ENCODE measurements at places on chromosomes 12 and 14.

GRCh38 chr14:59510001-59510400 lies 25.7 kb downstream of the JKAMP start:
- H3K36me3 ChIP-seq = no peaks in the 10 kb centered on the region
- no peaks in the 10 kb centered on the region for H3K27me3 ChIP-seq
- H3K4me3 ChIP-seq = no peak overlapping the region
- DNase-seq = no peak
- no peaks in the 10 kb centered on the region for H3K4me1 ChIP-seq

DNA sequence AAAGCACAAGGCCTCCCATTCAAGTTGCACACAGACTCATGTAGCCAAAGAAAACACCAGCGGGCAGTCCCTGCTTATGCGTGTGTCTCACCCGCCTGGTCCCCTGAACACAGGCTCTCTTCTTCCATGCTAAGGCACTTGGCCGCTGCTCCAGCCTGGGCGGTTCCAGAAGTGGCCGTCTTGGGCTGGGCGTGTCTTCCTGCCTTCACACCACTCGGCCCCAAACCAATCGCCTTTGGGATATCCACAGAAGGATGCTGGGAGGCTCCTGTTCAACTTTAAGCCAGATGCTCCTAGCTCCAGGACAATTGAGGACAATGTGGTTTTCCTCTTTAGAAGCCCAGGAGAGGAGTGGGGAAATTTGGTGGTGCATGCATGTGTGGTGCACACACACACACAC lies 2.2 kb downstream of the SCARB1 start:
- H3K27me3 ChIP-seq = no peaks in the 10 kb centered on the region
- no peaks in the 10 kb centered on the region for H3K4me1 ChIP-seq
- no peak overlapping the region for H3K4me3 ChIP-seq
- H3K36me3 ChIP-seq = peaks cover 44% of the 10 kb centered on the region
- no peak overlapping the region for H3K27ac ChIP-seq
- no peak for DNase-seq

- DNase-seq = no peak
- peaks cover 13% of the 10 kb centered on the region for H3K36me3 ChIP-seq
- H3K27me3 ChIP-seq = peaks cover 14% of the 10 kb centered on the region
These were observed 5.5 kb upstream of the NXPH4 start for GRCh38 chr12:57210926-57211692.

GRCh38 chr12:63419154-63419553 lies 249.1 kb downstream of the DPY19L2 start:
- H3K27me3 ChIP-seq = no peaks in the 10 kb centered on the region
- H3K27ac ChIP-seq = no peak overlapping the region
- H3K4me3 ChIP-seq = no peak overlapping the region
- no peaks in the 10 kb centered on the region for H3K4me1 ChIP-seq
- DNase-seq = no peak

GRCh38 chr14:82182646-82183045 lies 649.0 kb upstream of the SEL1L start:
- no peaks in the 10 kb centered on the region for H3K4me1 ChIP-seq
- no peaks in the 10 kb centered on the region for H3K27me3 ChIP-seq
- H3K36me3 ChIP-seq = no peaks in the 10 kb centered on the region
- no peak overlapping the region for H3K27ac ChIP-seq
- no peak overlapping the region for H3K4me3 ChIP-seq

DNA sequence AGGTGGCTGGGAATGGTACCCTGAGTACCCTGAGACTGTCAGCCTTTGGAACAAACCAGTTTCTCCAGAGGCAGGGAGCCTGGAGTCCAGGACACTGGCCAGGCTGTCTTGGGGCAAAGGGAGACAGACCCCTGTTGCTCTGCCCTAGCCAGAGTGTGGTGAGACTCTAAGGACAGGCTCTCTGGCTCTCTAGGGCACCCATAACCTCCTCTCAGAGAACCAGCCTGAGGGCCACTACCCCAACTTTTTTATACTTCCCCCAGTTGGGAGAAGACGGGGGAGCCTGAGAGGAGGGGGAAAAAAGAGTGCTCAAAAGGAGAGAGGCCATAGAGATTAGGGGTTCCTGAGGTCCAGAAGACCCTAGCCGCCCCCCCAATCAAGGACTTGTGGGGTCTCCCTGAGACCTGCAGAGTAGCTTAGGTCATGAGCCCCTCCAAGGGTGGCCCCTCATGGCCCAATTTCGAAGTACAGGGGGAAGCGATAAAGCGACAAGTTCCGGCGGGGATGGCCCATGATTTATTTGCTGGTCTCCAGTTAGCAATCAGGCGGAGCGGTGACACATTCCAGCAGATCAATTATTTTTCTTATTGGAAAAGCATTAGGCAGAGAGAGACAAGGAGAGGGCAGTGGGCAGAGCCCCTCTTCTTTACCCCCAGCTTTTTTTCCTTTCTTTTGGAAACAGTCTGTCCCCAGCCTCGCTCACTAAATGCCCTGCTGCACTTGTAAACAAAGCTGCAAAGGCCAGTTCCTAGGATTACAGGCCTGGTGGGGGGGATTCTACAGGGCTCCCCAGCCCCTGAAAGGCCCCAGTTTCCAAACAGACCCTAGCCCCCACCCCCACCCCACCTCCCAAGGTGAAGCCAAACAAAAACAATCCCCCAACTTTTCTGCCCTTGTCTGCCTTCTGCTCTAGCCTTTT lies 1.5 kb downstream of the HOXC8 start:
- no peaks in the 10 kb centered on the region for H3K36me3 ChIP-seq
- no peaks in the 10 kb centered on the region for H3K4me1 ChIP-seq
- peaks cover 96% of the 10 kb centered on the region for H3K27me3 ChIP-seq
- no peak for DNase-seq
- no peak overlapping the region for H3K27ac ChIP-seq
- no peak overlapping the region for H3K4me3 ChIP-seq

- H3K27ac ChIP-seq = no peak overlapping the region
- H3K27me3 ChIP-seq = no peaks in the 10 kb centered on the region
- H3K4me3 ChIP-seq = no peak overlapping the region
- DNase-seq = no peak
These were observed 6.0 kb downstream of the P3H3 start for GRCh38 chr12:6834254-6834653.

DNA sequence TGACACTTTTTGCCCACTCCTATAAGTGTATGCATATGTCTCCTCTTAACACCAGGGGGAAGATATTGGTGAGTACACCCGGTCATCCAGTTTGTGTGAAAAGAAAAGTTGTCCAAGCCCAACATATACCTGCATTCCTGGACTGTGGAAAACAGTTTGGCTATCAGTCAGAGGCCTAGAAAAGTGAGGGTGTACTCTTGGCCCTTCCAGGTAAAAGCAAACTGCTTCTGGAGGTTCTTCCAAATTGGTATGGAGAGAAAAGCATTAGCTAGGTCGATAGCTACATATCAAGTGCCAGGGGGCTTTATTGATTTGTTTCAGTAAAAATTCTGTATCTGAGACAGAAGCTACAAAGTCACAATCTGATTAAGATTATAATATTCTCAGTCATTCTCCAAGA lies 144.0 kb downstream of the SPTSSA start:
- H3K36me3 ChIP-seq = no peaks in the 10 kb centered on the region
- H3K27ac ChIP-seq = no peak overlapping the region
- no peak overlapping the region for H3K4me3 ChIP-seq

DNA sequence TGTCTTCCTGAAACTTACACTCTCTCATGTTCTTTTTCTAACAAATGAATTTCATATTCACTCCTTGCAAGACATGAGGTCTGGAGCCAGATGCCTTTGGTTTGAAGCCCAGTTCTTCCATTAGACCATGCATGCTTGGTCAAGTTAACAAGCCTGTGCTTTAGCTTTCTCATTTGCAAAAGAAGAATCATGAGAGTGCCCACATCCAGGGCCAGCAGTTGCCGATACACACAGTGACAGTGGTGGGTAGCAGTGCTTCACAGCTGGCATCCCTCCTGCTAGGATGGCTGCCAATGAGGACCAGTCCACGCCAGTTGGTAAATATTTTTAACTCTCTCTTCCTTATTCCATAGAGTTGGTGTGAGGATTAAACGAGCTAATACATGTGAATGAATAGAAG lies 163.1 kb downstream of the PHLDA1 start:
- no peaks in the 10 kb centered on the region for H3K27me3 ChIP-seq
- no peak for DNase-seq
- H3K4me1 ChIP-seq = peaks cover 2% of the 10 kb centered on the region
- no peaks in the 10 kb centered on the region for H3K36me3 ChIP-seq

GRCh38 chr12:38544330-38545066 lies 227.9 kb downstream of the ALG10B start:
- no peak for DNase-seq
- H3K27me3 ChIP-seq = no peaks in the 10 kb centered on the region
- no peaks in the 10 kb centered on the region for H3K4me1 ChIP-seq
- H3K36me3 ChIP-seq = no peaks in the 10 kb centered on the region
- H3K27ac ChIP-seq = no peak overlapping the region

DNA sequence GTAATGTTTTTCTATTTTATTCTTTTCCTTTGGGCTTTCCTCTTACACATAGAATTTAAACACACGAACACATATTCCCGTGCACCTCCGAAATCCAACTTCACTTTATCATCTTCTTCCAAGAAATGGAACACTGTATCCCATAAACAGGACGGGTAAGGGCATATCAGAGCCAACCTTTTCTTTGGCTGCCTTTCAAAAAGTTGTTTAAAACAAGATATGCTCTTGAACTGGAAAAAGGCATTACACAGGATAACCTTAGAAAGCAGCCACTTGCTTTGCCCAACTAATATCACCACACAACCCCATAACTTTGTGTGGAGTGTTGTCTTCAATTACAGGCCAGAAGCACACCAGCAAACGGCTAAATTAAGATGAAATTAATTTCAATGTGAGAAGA lies 65.3 kb upstream of the CDKN3 start:
- H3K27ac ChIP-seq = no peak overlapping the region
- no peaks in the 10 kb centered on the region for H3K27me3 ChIP-seq
- no peaks in the 10 kb centered on the region for H3K36me3 ChIP-seq
- no peak for DNase-seq
- H3K4me1 ChIP-seq = no peaks in the 10 kb centered on the region
- no peak overlapping the region for H3K4me3 ChIP-seq

DNA sequence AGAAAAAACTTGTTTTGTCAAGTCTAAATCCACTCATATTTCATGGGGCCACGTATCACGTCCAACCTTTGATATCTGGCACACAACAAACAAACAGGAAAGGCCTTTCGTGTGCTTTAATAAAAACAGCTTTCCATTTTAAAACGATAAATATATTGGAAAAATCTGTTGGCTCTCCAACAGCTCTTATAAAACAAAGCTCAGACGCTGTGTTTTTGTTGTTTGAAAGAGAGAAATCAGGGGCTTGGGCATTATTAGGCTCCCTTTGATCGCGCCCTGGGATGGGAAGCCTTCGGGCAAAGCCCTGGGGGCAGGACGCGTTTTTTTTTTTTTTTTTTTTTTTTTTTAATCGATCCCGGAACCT lies 429 bp upstream of the PLEKHA5 start:
- H3K27me3 ChIP-seq = no peaks in the 10 kb centered on the region
- peak overlapping the region; percentile 92 for H3K27ac ChIP-seq
- H3K4me1 ChIP-seq = peaks cover 2% of the 10 kb centered on the region
- peak overlapping the region; percentile 69 for H3K4me3 ChIP-seq
- H3K36me3 ChIP-seq = no peaks in the 10 kb centered on the region
- DNase-seq = no peak

DNA sequence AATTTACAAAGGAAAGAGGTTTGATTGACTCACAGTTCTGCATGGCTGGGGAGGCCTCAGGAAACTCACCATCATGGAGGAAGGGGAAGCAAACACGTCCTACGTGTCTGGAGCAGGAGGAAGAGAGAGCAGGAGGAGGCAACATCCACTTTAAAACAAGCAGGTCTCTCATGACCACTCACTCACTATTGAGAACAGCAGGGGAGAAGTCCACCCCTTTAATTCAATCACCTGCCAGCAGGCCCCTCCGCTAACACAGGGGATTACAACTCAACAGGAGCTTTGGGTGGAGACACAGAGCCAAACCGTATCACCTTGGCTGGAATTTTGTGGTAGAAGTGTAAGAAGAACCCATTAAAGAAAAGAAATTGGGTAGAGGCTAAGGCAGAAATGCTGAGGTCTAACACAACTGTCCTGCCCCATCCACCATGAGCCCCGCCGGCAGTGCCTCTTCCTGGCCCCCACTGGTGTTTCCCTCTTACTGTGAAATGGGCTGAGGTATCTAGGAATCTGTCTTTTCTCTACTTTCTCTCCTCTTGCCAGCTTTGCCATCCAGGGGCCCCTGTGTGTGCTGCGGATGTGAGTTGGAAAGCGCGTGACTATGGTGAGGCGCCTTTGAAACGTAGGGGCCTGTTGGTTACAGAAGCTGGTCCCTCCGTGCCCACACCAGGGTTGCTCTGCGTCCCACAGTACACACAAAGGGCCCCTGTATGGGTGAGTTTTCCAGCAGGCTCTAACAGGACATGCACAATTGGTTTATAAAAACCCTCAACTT lies 108.0 kb upstream of the TMEM132D start:
- no peaks in the 10 kb centered on the region for H3K4me1 ChIP-seq
- H3K4me3 ChIP-seq = no peak overlapping the region
- H3K27me3 ChIP-seq = peaks cover 3% of the 10 kb centered on the region

- H3K4me1 ChIP-seq = no peaks in the 10 kb centered on the region
- no peak for DNase-seq
- H3K36me3 ChIP-seq = no peaks in the 10 kb centered on the region
These were observed 25.9 kb downstream of the UBE2N start for GRCh38 chr12:93415723-93416464.

- no peak overlapping the region for H3K4me3 ChIP-seq
- H3K4me1 ChIP-seq = peaks cover 17% of the 10 kb centered on the region
- H3K27me3 ChIP-seq = no peaks in the 10 kb centered on the region
- no peak overlapping the region for H3K27ac ChIP-seq
- DNase-seq = peak; percentile 62
These were observed 75.2 kb downstream of the SPRING1 start for GRCh38 chr12:116662612-116663144.

GRCh38 chr12:68374307-68374982 lies 42.3 kb upstream of the MDM1 start:
- H3K4me3 ChIP-seq = no peak overlapping the region
- no peak for DNase-seq
- H3K36me3 ChIP-seq = no peaks in the 10 kb centered on the region
- H3K27ac ChIP-seq = peak overlapping the region; percentile 78

- H3K36me3 ChIP-seq = no peaks in the 10 kb centered on the region
- H3K4me1 ChIP-seq = no peaks in the 10 kb centered on the region
- no peak overlapping the region for H3K27ac ChIP-seq
- no peaks in the 10 kb centered on the region for H3K27me3 ChIP-seq
- no peak for DNase-seq
These were observed 56.2 kb upstream of the RTRAF start for GRCh38 chr14:51933191-51933590.

DNA sequence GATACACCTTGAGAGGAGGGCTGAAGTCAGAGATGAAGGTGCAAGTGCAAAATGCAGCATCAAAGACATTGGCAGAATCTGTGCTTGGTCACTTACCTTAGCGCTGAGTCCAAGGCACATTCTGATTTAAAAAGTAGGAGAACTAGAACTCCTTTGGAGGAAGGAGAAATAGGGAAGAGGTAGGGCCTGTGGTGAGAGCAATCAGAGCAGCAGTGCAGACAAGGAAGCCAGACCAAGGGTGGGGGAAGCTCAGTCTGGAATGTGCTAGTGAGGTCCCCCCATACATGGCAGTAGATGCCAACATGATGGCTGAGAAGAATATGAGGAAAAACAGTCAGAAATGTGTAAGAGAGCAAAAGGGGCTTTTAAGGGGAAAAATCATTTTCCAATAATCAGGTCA lies 206.5 kb downstream of the SSPN start:
- H3K27ac ChIP-seq = no peak overlapping the region
- H3K4me1 ChIP-seq = no peaks in the 10 kb centered on the region
- H3K4me3 ChIP-seq = no peak overlapping the region
- H3K36me3 ChIP-seq = peaks cover 2% of the 10 kb centered on the region
- no peak for DNase-seq
- H3K27me3 ChIP-seq = no peaks in the 10 kb centered on the region
